ENCODE measurements at places on chromosomes 7 and 10.

DNA sequence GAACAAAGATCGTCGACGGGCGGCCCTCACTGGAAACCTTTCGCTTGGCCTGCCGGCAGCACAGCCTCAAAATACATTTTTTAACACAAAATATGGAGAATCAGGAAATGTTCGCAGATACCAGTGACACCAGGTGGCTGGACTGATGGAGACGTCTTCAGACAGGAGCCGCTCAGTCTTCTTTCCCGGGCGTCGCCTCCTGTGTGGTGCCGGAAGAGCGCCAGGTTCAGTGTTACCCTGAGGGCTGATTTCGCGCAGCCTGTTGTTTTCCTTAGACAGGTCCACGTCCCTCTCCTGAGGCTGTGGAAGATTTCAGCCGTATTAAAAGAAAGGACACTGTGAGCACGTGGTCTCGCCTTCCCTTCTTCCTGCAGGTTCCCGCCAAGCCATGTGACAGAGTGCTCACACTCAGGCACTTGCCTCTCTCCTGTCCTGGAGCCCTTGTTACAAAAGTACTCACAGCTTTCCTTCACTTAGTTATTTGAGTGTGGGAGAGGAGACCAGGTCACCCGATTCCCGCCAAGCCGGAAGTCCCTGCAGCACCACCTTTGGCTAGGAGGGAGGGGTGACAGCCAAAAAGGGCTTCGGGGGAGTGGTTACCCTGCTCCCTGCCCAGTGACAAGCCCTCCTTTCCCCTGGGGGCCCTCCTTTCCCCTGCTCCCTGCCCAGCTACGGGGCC is 21.7 kb upstream of the PWWP2B start:
- no peak for DNase-seq

DNA sequence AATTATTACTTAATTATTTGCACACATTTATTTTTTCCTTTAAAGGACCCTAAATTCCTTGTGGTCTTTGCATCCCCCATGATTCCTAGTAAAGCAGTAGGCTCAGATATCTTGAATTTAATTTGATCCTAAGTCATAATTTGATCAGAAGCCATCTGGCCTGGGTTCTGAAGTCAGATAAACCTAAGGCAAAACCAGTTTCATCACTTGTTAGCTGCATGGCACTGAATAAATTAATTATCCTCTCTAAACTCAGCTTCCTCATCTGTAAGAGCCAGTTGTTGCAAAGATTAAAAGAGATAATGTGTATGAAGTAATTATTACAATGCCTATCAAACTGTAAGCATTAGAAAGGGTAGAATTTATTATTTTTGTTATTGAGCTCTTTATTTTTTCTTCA is 293.1 kb downstream of the GRM8 start:
- DNase-seq, result peak; percentile 20

DNA sequence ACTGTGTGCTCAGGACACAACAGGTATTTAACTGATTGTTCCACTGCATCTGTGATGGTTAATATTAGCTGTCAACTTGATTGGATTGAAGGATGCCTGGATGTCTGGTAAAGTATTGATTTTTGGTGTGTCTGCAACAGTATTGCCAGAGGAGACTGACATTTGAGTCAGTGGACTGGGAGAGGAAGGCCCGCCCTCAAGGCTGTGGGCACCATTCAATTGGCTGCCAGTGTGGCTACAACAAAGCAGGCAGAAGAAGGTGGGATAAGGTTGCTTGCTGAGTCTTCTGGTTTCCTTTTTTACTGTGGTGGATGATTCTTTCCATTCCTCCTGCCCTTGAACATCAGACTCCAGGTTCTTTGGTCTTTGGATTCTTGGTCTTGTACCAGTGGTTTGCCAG is 137.1 kb upstream of the FAM13C start:
- DNase-seq, result no peak

- no peak for DNase-seq
These were observed 50.2 kb upstream of the PIK3CG start for GRCh38 chr7:106814887-106815286.

GRCh38 chr10:131946880-131947279 is 34.8 kb downstream of the BNIP3 start:
- DNase-seq, result no peak

DNA sequence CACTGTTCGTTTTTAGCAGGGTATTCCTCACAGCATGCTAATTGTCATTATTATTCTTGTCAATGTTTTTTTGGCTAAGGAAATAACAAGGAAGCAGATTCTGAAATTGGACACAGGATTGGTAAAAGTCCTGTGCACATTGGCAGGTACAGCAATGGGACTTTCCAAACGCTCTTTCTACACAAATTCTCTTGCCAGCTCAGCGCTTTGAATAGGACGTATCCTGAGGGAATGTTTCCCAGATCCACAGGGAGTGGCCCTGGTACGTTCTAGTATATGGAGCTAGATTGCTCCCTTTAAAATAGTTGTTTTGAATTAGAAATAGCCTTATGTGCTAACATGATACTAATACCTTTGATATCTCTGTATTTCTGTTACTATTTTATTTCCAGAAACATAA is 82.8 kb upstream of the GRB10 start:
- DNase-seq, result no peak

- DNase-seq, result no peak
These were observed 10.8 kb downstream of the TOMM7 start for GRCh38 chr7:22811746-22812280.
